ENCODE measurements at places on chromosomes 2 and 18. TPM values are rescaled to one million over a fixed set of nuclear protein-coding genes. Genes with fewer than 3 reads are reported as not detected.

- H3K4me3 ChIP-seq = no peak overlapping the region
- H3K27me3 ChIP-seq = no peaks in the 10 kb centered on the region
- no peak overlapping the region for H3K27ac ChIP-seq
- DNase-seq = no peak
Measured at GRCh38 chr2:190504912-190505311, 29.6 kb downstream of the NEMP2 start.

DNA sequence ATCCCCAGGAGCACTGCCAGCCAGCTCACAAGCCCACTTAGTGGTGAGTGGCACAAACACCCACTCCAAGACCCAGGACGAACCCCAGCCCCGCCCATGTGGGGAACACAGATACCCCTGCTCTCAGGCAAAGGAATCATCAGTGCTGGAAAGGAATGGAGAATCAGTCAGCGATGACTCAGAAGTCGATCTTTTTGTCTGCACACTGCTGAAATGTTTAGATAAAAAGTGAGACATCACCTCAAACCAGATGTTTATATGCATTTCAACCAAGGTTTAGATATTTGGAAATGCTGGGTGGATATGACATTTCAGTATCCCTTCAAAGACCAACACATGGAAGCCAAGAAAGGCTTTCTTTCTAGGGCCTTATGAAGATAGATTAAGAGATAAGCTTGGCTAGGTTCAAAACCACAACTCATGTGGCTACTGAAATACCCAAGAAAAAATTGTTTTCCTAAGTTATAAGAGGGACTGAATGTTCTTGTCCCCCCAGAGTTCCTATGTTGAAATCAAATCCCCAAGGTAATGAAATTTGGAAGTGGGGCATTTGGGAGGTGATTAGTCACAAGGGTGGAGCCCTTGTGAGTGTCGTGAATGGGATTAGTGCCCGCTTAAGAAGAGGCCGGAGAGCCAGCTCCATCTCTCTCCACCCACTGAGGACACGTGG lies 43.7 kb downstream of the POU3F3 start:
- DNase-seq = no peak
- H3K36me3 ChIP-seq = no peaks in the 10 kb centered on the region
- H3K4me3 ChIP-seq = no peak overlapping the region
- H3K27ac ChIP-seq = no peak overlapping the region

DNA sequence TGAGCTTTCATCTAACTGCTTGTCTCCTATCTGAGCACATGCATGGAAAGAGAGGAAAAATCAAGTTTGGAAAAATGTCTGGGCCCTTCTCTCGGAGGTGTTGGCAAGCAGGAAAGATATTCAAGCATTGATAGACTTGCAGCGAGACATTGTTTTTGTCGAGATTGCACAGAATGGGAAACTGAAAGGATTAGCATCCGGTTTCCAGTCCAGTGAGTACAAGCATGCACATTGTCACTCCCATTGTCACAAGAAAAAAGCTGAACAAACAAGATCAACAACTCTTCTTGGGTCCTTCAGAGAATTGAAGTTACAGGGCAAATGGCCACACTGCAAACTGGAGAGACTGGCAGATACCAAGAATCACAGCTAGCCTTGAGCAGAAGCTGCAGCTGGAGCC lies 19.6 kb upstream of the MC5R start:
- peaks cover 4% of the 10 kb centered on the region for H3K4me1 ChIP-seq
- no peak for DNase-seq

GRCh38 chr2:241904011-241904718 lies 34.6 kb downstream of the RTP5 start:
- no peaks in the 10 kb centered on the region for H3K27me3 ChIP-seq
- H3K27ac ChIP-seq = no peak overlapping the region
- no peak overlapping the region for H3K4me3 ChIP-seq
- DNase-seq = no peak

DNA sequence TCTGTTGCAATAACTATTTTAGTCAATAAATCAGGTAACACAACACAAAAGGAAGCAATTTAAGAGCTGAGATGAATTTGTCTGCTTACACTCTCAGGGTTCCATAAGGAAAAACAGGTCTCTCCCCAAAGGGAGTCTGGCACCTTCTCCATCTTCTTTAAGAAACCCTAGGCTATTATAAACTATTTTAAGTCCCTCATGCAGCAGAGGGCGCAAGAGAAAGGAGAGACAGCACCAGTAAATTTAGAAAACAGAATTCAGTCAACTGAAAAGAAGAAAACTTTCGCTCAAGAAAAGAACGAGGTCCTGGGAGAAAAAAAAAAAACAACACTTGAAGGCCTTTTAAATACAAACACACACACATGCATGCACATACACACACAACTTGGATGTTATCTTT lies 19.1 kb downstream of the SULT1C4 start:
- no peaks in the 10 kb centered on the region for H3K4me1 ChIP-seq
- no peak for DNase-seq
- no peak overlapping the region for H3K27ac ChIP-seq
- no peak overlapping the region for H3K4me3 ChIP-seq
- no peaks in the 10 kb centered on the region for H3K27me3 ChIP-seq
- no peaks in the 10 kb centered on the region for H3K36me3 ChIP-seq

The TMEFF2 gene
- total RNA-seq = 0.37 TPM

The RPRD1A gene
- 39.8 TPM for total RNA-seq

The PRADC1 gene
- 47.5 TPM for total RNA-seq

Measured in colonic mucosa (tissue), 4 donors.